ENCODE measurements at places on chromosomes 7 and 10.

DNA sequence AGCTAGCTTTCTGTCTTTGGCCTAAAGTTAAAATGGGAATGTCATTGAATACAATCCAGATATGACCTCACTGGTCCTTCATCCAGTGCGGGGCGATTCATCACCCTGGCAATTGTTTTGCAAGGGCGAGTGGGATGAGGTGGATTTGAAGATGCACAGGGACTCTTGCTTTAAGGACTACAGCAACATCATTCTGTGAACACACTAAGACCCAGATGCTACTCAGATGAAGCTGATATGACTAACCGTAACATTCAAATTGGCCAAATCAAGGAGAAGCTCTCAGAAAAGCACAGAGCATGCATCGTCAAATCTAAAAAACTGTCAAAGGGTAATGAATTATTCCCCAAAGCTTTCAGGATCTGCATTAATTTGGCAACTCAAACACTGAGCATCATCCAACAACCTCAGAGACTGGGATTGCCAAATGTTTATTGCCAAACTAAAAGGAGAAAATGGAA, 12.8 kb downstream of the CPA1 start:
- no peak for DNase-seq

GRCh38 chr10:103550229-103550628, 56.7 kb downstream of the NEURL1 start:
- no peak for DNase-seq

GRCh38 chr10:31769564-31769963, 159.1 kb downstream of the ARHGAP12 start:
- DNase-seq: no peak

GRCh38 chr10:86443069-86443468, 76.5 kb upstream of the GRID1 start:
- DNase-seq: no peak

DNA sequence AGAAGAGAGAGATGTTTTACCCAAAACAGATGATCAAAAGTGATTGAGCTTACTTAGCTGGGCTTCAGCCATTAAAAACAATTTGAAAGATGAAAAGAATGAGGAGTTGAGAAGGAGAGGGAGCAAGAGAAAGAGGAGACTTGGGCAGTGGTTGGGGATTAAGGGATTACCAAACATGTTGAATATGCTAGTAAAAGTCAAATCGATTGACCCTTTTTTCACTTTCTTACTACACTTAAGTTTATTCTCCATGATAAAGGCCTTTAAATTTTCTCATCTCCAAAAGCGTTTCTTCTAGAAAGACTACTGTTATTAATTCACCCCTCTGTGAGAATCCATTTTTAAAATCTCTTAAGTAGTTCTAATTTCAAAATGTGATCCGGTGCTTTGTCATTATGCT, 1254.0 kb upstream of the PHF14 start:
- DNase-seq: no peak

DNA sequence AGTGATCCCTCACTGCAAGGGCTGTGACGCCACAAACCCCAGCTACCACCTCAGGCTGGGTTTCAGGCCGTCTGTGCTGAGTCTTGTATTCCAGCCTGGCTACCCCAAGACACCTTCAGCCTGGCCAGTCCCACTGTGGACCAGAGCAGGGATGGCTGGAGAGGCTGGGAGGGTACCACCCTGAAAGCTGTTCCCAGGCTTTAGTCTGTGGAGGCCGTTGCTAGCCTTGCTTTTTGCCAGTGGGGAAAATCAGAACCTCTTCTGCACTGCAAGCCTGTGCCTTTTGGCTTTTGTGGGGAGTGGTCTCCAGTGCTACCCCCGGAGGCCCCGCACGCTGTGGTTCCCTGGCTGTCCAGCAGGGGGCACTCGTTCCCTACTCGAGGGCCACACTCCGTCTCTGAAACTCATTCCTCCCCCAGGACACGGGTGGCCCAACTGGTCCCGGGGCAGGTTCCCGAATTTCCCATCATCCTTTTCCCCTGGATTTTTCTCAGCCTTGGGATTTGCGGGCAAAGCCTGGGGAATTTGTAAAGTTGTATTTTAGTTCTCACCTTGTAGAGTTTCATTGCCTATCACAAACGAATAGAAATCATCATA, 128.4 kb upstream of the BTBD16 start:
- no peak for DNase-seq

- no peak for DNase-seq
Observed at GRCh38 chr7:35856175-35856574, 55.3 kb downstream of the SEPTIN7 start.

All from esophagus squamous epithelium (tissue), 5 donors.